ENCODE measurements at places on chromosomes 13 and 19.

- DNase-seq = no peak
These were observed 170.4 kb upstream of the UBL3 start for GRCh38 chr13:30020726-30021312.

DNA sequence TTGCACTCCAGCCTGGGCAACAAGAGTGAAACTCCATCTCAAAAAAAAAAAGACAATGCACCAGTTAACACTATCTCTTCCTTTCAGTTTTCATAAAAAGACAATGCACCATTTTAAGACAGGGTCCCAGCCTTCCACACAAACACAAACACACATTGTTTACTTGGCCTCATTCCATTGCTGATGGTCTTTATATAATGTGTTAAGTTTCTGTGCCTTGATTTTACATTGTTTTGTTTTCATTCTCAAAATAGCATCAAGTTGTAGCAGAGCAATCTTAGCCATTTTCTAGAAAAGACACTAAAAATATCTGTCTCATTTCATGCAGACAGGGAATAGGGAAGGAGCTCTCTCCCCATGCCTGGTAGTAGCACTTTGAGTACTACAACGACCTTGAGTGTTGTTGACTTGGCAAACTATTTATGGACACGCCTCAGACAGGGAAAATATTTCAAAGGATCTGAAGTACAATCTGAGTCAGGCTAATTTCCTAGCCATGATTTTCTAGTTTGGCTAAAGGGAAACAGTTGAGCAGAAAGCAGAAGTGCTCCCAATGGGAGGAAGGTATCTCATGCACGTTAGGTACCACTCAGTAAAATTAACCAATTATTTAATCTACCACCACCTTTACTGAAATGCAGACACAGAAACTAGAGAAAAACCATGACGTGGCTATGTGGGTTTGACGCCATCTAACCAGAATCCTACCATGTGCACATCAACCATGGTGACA is 120.6 kb downstream of the ABCC4 start:
- no peak for DNase-seq

- DNase-seq = peak; percentile 58
These were observed 772.9 kb upstream of the SLITRK6 start for GRCh38 chr13:86572115-86572514.

DNA sequence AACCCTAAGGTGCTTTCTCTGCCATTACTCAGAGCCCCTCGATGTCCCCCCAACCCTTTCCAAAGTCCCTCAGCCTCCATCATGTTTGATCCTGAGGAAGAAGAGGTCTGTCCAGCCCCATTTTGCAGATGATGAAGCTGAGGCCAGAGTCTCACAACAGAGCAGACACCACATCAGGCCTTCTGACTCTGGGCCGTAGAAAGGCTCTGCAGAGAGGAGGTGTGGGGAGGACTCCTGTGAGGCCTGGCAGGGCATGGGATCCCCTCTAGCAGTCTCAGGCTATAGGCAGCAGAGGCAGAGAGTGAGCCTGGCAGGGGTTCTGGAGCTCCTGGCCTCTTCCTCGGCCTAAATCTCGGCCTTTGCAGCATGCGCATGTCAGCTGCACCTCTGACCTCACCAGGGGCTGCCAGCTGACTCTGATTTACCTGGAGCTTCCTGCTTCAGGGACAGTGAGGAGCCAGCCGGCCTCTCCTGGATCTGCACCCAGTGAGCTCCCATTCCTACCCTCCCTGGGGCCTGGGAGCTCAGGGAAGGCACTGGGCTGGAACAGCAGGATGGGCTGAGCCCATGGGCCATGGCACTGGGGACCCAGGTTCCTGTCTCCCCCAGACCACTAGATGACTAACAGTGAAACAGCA is 41.7 kb upstream of the VSTM2B start:
- no peak for DNase-seq

DNA sequence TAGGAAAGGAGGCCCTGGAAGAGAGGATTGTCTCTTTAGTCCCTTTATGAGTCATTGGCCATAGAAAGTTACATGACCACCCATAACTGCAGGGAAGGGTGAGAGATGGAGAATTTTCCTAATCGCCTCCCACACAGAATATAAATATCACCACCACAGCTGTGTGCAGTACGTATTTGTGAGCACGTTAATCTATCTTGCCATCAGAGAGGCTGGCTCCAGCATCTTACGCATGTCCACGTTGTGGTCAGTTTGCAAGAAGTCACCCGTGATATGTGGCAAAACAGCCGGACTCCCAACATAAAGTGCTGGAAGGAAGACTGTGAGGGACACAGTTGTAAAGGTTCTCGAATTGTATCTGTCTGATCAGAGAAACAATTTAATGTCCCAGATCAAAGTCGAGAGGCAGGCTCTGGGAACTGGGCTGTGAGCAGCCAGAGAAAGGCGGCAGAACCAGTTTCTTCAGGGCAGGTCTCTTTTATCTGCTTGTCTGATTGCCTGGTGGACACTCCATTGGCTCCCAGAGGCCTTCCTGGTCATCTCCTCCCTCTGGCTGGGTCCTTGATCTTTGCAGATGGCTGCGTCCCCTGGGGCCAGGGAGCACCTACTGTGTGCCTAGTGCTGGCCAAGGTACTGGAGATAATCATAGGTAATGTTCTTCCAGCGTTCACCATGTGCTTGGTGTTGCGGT is 74.9 kb downstream of the SIPA1L3 start:
- DNase-seq = no peak
